Osteoblast (primary cell): ENCODE measurements at places on chromosomes 5 and 9.

DNA sequence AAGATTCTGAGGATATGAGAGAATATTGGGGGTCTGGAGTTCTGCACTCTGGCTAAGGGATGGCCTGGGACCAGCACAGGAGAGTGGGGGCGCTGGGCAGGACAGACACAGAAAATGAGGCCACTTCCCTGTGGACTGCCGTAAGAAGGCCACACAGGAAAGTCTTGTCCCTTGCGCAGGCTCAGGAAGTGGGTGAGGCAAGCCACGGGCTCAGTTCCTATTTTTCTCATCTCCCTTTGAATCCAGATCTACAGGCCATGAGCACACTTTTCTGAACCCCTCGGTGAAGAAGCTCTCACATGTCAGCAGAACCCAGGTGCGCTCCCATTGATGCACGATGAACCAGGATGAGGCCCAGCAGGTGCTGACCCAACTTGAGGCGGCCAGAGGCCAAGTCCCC, 207.4 kb downstream of the AGTPBP1 start:
- H3K36me3 ChIP-seq = no peaks in the 10 kb centered on the region
- DNase-seq = no peak
- peaks cover 7% of the 10 kb centered on the region for H3K27me3 ChIP-seq
- no peak overlapping the region for H3K27ac ChIP-seq
- no peak overlapping the region for H3K4me3 ChIP-seq

GRCh38 chr9:132412089-132412488, 2.1 kb downstream of the CFAP77 start:
- H3K36me3 ChIP-seq = no peaks in the 10 kb centered on the region
- no peak overlapping the region for H3K27ac ChIP-seq
- DNase-seq = peak; percentile 77
- H3K4me1 ChIP-seq = peaks cover 15% of the 10 kb centered on the region

DNA sequence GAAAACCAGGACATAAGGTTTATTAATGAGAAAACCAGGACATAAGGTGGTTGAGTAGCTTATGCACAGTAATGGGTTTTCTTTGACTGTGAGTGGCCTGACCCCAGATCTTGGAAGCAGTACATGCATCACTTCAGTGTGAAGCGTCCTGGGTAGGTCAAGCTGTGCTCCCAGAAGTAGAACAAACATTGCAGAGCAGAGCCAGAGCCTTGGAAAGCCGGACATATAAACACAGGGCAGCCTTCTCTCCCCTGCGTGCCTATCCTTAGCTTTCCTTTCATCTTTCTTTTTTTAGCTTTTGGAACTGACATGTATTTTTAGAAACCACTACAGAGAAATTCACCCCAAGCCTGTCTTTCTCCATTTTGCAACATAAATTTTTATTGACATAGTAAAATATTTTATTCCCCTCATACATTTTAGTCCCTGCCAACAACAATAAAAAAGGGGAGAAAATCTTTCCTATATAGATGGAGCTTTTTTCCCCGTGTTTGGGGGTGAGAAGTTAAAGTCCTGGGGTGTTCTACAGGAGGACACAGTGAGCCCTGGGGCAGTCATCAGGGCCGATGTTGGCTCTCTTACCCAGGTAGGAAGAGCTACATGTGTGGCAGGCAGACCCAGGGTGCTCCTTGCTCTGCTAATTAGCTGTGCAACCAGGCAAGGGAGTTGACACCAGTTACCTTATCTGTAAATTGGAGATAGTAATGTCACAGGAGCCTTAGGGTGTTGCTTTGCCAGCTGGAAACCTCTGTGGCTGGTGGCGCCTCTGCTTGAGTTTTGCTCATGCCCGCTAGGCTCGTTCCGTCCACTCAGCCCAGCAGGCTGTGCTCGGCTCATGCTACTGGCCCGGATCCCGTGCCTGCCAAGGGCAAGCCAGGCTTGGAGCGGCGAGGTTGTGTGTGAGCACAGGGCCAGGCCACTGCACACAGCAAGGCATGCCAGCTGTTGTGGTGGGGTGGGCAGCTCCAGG, 389.6 kb downstream of the KDM4C start:
- H3K4me3 ChIP-seq = no peak overlapping the region
- H3K4me1 ChIP-seq = no peaks in the 10 kb centered on the region
- no peak overlapping the region for H3K27ac ChIP-seq
- peak; percentile 58 for DNase-seq
- no peaks in the 10 kb centered on the region for H3K36me3 ChIP-seq
- no peaks in the 10 kb centered on the region for H3K27me3 ChIP-seq

- no peaks in the 10 kb centered on the region for H3K27me3 ChIP-seq
- H3K36me3 ChIP-seq = peaks cover 6% of the 10 kb centered on the region
- DNase-seq = peak; percentile 43
Measured at GRCh38 chr5:177605667-177606066, 5.7 kb downstream of the B4GALT7 start.

GRCh38 chr5:14547666-14548065, 33.9 kb upstream of the OTULINL start:
- H3K36me3 ChIP-seq = no peaks in the 10 kb centered on the region
- H3K4me3 ChIP-seq = no peak overlapping the region
- no peak for DNase-seq
- no peaks in the 10 kb centered on the region for H3K4me1 ChIP-seq

DNA sequence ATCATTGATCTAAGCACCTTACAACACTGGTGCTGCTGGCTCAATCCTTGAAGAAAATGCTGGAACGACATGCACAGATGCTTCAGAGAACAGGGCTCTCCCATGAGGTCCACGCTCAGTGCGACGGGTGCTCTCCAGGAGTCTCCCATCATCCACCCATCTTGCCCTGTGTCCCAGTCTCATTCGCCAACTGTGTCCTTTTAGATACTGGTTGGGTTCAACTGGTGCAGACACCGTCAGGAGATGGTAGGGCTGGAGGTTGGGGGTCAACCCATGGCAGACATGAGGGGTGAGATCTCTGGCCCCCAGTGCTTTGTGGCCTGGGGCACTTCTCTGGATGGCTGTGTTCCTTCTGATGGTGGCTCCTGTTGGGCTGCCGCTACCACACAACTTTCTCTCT, 1.6 kb upstream of the OBP2B start:
- no peaks in the 10 kb centered on the region for H3K36me3 ChIP-seq
- no peak overlapping the region for H3K27ac ChIP-seq
- H3K4me1 ChIP-seq = no peaks in the 10 kb centered on the region
- DNase-seq = peak; percentile 18

DNA sequence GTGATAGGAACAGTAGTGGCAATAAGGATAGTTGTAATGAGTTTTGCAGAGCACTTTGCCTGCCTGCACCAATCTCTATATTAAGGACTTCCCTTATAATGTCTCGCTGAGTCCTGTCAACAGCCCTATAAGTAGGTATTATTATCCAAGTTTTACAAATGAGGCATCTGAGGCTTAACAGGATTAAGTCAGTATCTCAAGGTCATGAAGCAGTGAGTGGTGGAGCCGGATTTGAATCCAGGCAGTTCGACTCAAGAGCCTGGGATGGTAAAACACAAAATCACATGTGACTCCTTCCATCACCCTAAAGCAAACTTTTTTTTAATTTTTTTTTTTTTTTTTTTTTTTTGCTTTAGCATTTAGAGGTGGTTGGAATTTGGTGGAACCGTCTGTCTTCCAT, 59.0 kb upstream of the RARS1 start:
- no peaks in the 10 kb centered on the region for H3K27me3 ChIP-seq
- H3K27ac ChIP-seq = no peak overlapping the region
- peak; percentile 37 for DNase-seq
- H3K4me3 ChIP-seq = no peak overlapping the region
- H3K36me3 ChIP-seq = no peaks in the 10 kb centered on the region
- peaks cover 10% of the 10 kb centered on the region for H3K4me1 ChIP-seq

DNA sequence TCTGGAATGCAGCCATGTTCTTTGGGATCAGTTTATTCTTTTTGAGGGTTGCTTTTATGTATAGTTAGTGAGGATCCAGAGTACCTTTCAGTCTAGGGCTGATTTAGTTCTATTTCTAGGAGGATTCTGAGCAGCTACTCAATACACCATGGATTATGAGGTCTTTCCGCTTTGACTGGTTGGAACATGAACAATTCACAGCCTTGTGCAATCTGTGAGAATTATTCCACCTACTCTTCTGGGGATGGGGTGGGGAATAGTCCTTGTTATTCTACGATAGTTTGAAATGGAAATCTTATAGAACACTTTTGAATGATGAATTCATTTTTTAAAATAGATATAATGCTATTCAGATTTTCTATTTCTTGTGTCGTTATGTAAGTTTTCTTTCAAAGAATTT, 212.3 kb upstream of the ARRDC3 start:
- H3K4me3 ChIP-seq = no peak overlapping the region
- H3K27ac ChIP-seq = no peak overlapping the region
- no peak for DNase-seq

DNA sequence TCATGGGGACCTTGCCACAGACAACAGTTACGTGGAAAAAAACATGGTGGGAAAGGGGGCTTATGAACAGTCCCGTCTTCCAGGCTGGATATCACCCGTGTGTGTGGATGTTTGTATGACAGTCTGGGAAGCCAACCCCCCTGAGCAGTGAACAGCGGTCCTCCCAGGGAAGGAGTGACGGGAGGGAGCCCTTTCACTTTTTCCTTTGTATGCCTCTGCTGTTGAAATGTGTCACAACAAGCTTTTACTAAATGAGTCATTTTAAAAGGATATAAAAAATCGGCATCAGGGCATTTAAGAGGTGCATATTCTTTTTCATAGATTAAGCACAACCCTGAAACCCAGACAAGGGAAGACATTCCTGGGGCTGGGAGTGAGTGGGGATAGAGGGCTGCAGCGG, 5.1 kb downstream of the MYMK start:
- H3K27ac ChIP-seq = no peak overlapping the region
- peak; percentile 87 for DNase-seq
- H3K4me3 ChIP-seq = no peak overlapping the region
- H3K36me3 ChIP-seq = no peaks in the 10 kb centered on the region

DNA sequence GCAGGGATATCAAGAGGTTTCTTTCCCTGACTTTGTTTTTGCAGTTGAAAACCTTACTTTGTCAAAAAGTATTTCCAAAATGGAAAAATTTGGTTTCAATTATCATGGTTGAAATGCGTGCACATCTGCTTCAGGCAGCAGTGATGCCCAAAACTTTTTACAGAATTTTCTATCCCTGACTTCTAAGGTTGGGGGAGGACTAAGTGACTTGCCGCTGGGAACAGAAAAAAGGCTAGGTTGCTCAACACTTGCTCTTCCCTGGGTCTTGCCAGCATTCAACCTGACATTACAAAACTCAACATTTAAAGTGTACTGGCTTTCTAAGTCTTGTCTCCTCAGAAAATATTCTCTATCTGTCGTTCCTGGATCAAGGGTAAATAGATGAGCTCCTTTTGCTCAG, 4.7 kb downstream of the KLHL3 start:
- H3K4me3 ChIP-seq = no peak overlapping the region
- peaks cover 31% of the 10 kb centered on the region for H3K4me1 ChIP-seq
- no peak for DNase-seq
- H3K27me3 ChIP-seq = no peaks in the 10 kb centered on the region
